ENCODE measurements at places on chromosomes 4 and X. TPM values are rescaled to one million over a fixed set of nuclear protein-coding genes. Genes with fewer than 3 reads are reported as not detected.

The GYG2 gene
- 19.6 TPM for polyA plus RNA-seq

The CTPS2 gene
- 9.5 TPM for polyA plus RNA-seq

GRCh38 chr4:88672987-88673386 is 24.6 kb downstream of the NAP1L5 start:
- no peak for DNase-seq

DNA sequence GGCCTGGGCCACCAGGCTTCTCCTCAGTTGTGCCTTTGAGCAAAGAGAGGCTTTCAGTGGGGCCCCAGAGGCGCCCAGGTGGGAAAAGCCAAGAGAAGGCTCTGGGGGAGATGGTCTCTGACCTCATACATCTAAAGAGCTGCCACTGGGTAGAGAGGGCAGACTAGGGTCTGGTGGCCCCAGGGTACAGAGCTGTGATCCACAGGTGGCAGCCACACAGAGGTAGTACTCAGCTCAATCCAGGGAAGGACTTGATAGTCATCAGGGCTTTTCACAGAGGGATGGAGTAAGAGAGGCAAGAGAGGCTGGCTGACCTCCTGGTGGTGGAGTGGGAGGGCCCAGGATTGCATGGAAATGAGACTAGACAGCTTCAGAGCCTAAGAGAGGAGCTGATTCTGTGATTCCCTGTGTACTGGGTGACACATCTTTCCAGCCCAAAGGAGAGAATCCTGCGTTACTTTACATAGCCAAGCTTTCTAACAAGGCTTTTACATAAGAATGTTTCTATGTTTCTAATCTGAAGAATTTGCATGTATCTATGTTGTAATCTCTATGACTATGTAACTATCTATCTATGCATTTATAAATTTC is 53.2 kb upstream of the PJA1 start:
- DNase-seq: no peak

- DNase-seq: no peak
These were observed 215.5 kb downstream of the HHIP start for GRCh38 chr4:144861471-144861870.

GRCh38 chrX:109270580-109271484 is 211.1 kb downstream of the GUCY2F start:
- DNase-seq: no peak

GRCh38 chr4:137226900-137227299 is 305.4 kb downstream of the PCDH18 start:
- no peak for DNase-seq
